Hematopoietic multipotent progenitor cell (in vitro differentiated cells): ENCODE measurements at places on chromosomes 2 and 18.

GRCh38 chr2:54997826-54998225 is 52.4 kb downstream of the RTN4 start:
- no peak for DNase-seq

GRCh38 chr2:160534249-160534648 is 40.6 kb upstream of the RBMS1 start:
- no peak for DNase-seq

- DNase-seq = no peak
These were observed 13.0 kb upstream of the RALB start for GRCh38 chr2:120239488-120240287.

DNA sequence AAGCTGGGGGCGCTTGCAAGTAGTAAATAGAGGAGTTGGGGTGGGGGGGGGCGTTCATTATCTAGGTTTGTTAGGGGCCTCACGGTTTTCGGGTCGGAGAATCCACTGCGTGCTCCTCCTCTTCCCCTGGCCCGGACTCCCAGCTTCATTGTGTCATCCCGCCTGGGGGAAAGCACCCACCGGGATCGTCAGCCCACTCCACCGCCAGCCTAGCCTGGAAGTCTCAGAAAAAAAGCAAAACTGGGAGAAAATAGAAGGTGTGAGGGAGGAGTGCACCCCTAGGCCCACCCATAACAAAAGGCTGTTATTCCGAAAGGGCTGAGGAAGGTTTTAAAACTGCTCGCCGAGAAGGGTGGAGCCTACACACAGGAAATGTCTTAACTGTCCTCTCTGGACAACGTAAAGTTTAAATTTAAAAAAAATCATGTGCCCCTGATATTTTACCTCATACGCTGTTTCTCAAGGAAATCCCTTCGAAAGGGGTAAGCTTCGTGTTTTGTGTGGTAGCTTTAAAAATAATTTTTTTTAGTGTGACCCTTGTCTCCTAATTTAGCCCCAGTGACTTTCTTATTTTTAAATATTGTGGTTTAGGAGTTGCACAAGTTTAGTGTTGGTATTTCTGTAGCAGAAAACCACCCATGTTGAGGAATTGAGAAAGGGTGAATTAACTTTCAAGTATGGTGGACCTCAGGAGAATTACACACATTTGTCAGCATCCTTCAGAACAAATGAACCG is 104.2 kb downstream of the SPTBN1 start:
- no peak for DNase-seq

DNA sequence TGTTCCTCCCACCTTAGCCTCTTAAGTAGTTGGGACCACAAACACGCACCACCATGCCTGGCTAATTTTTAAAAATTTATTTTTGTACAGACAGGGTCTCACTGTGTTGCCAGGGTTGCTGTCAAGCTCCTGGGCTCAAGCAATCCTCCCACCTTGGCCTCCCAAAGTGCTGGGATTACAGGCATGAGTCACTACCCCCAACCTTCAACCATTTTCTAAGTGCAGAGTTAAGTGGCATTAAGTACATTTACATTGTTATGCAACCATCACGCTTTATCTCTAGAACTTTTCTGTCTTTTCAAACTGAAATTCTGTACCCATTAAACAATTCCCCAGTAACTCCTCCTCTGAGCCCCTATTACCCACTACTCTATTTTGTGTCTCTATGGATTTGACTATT is 45.9 kb upstream of the AFF3 start:
- DNase-seq = no peak

- DNase-seq = no peak
These were observed 97.7 kb upstream of the PGAP1 start for GRCh38 chr2:197024206-197024605.

GRCh38 chr2:63788071-63788470 is 53.6 kb upstream of the UGP2 start:
- no peak for DNase-seq

GRCh38 chr18:23209031-23209430 is 73.7 kb downstream of the CABLES1 start:
- no peak for DNase-seq

DNA sequence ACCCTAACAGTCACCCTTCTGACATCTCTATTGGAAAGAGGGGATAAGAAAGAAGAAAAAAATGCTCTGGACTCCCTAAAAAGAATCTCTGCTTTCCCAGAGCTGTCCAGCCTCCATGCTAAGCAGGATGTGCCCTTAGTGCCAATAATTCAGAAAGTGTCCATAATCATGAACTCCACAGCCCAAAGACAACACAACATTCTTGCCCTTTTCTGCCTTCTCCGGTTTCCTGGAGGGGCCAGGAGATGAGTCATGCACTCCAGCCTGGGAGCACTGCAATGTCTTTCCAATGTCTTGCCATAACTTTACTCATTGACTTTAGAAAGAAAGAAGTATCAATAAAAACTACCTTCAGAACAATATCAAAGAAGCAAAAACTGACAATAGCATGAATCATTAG is 44.0 kb downstream of the KLF7 start:
- no peak for DNase-seq

DNA sequence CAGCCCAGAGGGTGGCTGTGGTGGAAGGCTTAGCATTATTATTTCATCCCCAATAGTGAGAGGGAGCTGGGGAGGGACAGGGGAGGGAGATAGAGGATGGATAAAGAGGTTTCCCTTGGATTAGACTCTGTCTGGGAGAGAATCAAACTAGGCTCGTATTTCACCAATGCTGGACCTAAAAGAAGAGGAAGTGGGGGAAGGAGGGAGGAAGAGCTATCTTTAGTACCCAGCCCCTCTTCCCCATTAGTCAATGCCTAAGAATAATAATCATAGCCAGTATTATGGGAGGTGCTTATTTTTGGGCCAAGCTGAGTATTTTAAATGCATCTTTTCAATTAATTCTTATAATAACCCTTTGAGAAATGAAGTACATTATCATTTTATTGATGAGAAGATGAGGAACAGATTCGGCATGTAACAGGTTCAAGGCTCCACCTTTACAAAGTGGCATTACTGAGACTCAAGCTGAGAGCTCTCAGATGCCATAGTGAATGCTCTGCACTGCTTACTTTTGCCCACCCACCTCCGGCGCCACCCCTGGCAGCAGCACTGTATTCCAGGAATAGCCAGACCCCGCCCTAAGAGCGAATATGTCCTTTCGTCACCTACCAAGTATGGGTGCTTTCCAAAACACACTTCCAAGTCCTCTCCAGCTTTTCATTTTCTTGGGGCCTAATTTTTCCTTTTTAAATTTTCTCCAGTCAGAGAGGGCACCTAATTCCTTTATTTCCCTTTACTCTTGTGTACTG is 21.0 kb downstream of the PAX8 start:
- peak; percentile 47 for DNase-seq

- no peak for DNase-seq
These were observed 8.7 kb upstream of the GPR155 start for GRCh38 chr2:174495365-174496012.

- no peak for DNase-seq
These were observed 219.6 kb downstream of the CD226 start for GRCh38 chr18:69727912-69728572.

- DNase-seq = no peak
These were observed 269.2 kb upstream of the HDAC4 start for GRCh38 chr2:239669899-239670460.

DNA sequence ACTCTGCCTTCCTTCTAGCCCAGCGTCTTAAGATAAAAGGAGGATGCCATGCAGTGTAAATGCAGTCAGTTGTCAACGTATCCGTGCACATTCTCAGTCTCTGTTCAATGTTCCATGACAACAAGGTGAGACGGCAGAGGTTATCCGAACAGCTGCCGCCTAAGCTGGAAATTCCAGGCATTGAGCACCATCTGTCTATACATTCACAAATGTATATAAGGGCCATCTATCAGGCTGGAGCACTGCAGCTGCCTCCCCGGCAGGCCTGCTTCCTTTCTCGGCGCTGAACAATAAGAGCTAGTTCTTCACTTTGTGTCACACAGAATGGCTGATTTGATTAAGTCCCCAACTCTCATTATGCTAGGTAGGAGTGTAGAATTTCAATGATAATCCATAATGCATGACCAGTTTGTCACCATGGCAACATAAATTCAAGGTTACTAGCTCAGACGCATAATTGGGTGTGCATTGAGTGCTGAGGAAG is 282.2 kb upstream of the SOX11 start:
- DNase-seq = no peak

DNA sequence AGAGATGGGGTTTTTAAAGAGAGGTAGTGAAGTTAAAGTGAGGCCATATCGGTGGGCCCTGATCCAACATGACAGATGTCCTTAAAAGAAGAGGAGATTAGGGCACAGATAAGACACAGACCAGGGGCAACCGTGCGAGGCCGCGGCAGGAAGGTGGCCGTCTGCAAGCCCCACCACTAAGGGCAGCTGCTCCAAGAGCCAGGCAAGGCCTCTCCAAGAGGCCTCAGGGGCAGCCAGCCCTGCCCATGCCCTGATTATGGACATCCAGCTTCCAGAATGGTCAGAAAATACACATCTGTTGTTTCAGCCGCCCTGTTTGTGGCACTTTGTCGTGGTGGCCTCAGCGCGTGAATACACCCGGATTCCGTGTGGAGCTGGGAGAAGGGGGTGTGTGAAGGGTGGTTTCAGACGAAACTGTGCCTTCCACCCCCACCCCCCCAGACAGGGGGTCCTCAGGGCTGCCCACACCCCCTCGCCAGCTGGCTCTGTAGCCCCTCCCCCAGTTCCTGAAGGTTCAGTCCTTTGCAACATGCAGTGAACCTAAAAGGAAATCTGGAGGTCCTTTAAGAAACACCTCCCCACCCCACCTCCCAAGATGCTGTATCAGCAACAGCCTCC is 74.1 kb upstream of the SMAD7 start:
- peak; percentile 32 for DNase-seq

- DNase-seq = no peak
These were observed 308.2 kb downstream of the FBXO15 start for GRCh38 chr18:73839441-73839840.

- DNase-seq = no peak
These were observed 290.7 kb upstream of the EPAS1 start for GRCh38 chr2:46006473-46007025.

DNA sequence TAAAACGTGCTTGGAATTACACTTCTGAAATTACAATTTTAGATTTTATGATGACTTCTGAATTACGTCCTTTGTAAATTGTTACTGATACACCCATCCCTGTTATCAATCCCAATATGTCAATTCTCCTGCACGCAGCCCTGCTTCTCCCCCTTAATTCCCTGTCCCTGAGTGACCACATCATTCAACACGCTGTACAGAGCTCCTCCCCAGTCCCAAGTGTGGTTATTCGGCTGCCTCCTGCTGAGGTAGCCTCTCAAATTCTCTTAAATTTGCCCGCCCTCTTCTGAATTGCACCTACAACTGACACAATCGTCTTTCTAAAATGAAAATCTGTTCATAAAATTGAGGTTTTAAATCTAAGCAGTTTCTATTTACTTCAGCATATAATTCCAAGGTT is 10.1 kb downstream of the SERPINB8 start:
- no peak for DNase-seq

DNA sequence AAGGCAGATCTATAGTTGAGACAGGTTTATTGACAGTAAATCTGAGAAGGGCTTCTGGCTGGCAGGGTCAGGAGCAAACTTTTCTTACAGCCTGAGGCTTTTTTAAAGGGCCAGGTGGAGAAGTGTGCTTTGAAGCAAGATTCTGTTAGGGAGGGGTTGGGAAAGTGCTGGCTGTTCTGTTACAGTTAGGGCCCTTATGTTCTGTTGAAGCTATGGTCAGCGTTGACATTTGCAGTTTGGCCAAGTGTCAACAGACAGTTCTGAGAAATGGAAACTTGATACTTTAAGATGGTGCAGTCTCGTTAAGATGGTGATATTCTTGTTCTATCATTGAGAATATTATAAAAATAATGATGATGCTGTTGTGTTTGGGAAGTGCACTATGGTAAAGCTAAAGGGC is 154.2 kb downstream of the RDH14 start:
- DNase-seq = no peak

GRCh38 chr2:110100480-110100879 is 15.1 kb downstream of the MALL start:
- no peak for DNase-seq

- no peak for DNase-seq
These were observed 182.4 kb downstream of the NCK2 start for GRCh38 chr2:105926960-105927678.

DNA sequence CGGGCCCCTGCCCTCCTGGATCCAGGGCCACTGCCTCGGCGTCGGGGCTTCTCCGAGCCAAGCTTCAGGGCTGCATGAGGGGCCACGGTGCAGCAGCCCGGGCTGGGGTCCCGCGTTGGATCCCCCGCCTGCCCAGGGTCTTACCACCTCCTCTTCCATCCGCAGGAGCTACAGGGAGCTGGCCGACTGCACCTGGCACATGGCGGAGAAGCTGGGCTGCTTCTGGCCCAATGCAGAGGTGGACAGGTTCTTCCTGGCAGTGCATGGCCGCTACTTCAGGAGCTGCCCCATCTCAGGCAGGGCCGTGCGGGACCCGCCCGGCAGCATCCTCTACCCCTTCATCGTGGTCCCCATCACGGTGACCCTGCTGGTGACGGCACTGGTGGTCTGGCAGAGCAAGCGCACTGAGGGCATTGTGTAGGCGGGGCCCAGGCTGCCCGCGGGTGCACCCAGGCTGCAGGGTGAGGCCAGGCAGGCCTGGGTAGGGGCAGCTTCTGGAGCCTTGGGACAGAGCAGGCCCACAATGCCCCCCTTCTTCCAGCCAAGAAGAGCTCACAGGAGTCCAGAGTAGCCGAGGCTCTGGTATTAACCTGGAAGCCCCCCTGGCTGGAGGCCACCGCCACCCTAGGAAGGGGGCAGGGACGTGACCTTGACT is 52.1 kb downstream of the RAMP1 start:
- no peak for DNase-seq

- DNase-seq = peak; percentile 82
These were observed 90.2 kb downstream of the BCL11A start for GRCh38 chr2:60463249-60463648.

DNA sequence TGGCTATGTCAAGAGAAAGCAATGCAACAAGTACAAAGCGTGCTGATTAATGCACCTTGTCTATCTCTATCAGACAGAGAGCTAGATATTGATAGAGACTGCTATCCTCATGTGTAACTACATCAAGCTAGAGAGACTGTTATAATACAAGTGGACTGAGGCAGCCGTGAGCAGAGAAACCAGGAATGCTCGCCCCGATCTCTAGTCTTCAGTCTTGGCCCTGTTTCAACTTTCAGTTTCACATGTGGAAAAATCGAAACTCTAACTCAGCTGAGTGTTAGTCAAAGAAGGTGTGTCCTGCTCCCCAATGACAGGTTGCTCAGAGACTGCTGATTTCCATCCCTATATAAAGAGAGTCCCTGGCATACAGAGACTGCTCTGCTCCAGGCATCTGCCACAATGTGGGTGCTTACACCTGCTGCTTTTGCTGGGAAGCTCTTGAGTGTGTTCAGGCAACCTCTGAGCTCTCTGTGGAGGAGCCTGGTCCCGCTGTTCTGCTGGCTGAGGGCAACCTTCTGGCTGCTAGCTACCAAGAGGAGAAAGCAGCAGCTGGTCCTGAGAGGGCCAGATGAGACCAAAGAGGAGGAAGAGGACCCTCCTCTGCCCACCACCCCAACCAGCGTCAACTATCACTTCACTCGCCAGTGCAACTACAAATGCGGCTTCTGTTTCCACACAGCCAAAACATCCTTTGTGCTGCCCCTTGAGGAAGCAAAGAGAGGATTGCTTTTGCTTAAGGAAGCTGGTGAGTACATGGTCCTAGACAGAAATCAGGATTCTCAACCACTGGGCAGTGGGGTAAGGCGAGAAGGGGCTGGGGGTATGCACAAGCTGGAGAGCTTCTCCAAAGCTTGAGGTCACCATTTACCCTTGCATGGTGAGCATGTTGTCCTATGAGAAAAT is at the start of gene RSAD2:
Gene RSAD2 (plus strand): TSS at position 376 of the 903 bp plus-strand sequence. CDS start 24 bp downstream, at position 400.
- peak; percentile 80 for DNase-seq
